ENCODE measurements at places on chromosomes 5 and 9. TPM values are rescaled to one million over a fixed set of nuclear protein-coding genes. Genes with fewer than 3 reads are reported as not detected.

OR1J2 gene
- total RNA-seq, result not detected

SMIM33 gene
- not detected for total RNA-seq

PCA3 gene
- total RNA-seq, result not detected

C5orf58 gene
- not detected for total RNA-seq

CAMK2A gene
- 0.69 TPM for total RNA-seq

PCDHA1 gene
- total RNA-seq, result 0.14 TPM

QRFP gene
- total RNA-seq, result not detected

PCDHGA3 gene
- total RNA-seq, result 0.02 TPM

PLPP7 gene
- not detected for total RNA-seq
